ENCODE measurements at places on chromosomes 16 and 17.

GRCh38 chr16:3358871-3359270 is 3.2 kb downstream of the OR2C1 start:
- DNase-seq: no peak

GRCh38 chr17:2947996-2948550 is 115.3 kb downstream of the OR1D5 start:
- DNase-seq: no peak

- DNase-seq: no peak
Observed at GRCh38 chr16:30748634-30749445, 615 bp downstream of the PHKG2 start.

GRCh38 chr17:49443862-49444261 is 29.2 kb upstream of the PHB1 start:
- DNase-seq: no peak

DNA sequence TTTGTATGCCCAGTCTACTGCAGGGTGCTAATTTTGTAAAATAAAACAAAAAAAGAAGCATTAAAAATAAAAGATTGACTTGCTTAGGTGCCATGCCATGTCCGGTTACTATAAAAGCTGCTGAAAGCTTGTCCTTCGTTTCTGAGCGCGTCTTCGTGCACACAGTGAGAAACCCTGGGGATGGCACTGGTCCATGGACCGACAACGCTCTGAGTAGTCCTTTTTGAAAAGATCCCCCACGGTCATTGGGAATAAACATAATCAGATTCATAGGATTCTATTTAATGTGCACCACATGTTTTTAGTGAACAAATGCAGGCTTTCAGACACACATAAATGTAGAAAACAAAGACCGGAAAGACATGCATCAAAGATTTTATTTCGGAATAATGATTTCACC is 146.3 kb downstream of the XYLT1 start:
- DNase-seq: no peak

DNA sequence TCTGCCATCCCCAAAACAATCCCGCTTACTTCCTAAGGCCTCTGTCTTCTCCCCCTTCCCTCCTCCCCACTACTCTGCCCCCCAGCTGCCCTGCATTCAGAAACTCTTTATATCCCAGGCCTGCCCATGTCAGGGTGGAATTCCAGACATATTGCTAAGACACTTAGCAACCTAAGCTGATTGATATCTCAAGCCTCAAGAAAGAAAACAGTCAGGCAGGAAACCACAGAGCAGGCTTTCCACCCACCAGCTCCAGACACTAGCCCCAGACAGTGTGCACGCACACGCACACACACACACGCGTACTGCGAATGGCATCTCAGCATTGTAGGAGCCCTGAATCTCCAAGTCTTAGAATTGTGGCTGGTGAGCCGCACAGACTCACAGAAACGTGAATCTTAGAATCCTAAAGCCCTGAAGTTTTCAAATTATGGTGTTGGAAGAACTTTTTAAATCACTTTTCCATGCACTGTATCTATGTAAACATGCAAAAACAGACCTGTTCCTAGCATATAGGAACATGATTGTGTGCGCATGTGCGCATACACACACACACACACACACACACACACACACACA is 8.8 kb upstream of the LPCAT2 start:
- DNase-seq: no peak

- DNase-seq: no peak
Observed at GRCh38 chr16:26712876-26713275, 353.9 kb upstream of the C16orf82 start.

DNA sequence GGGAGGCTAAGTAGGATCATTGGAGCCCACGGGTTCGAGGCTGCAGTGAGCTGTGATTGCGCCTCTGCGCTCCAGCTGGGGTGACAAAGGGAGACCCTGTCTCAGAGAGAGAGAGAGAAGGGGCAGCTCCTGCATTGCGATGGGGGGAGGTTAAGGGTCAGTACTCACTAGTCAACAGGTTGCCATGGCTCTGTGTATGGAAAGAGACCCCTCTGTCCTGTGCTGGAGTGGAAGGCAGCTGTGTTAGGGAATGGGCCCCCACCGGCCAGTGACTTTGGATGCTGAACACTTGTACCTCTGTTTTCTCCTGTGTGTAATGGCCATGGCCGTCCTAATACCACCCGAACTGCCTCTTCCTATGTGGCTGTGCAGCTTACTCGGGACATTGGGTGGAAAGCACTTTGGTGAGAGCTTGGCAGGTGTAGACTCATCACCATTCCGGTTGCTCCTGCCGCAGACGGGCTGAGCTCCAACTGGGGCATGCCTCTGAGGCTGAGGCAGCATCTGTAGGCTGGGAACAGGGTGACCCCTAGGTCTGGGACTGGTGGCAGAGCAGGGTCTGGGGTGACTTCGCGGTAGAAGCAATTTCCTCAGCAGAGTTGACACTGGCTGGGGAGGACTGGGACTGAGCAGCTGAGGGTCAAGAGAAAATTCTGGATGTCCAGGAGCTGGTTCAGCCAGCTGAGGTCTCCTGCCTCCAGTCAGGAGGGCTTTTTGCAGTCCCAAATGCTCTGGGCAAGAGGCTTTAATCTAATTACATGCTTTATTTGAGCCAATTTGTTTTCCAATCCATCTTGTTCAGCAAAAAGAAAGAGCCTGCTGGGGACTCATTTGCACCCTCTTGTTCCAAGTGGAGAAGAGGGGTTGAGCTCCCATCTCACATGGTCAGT is 184.5 kb downstream of the NTN1 start:
- no peak for DNase-seq

DNA sequence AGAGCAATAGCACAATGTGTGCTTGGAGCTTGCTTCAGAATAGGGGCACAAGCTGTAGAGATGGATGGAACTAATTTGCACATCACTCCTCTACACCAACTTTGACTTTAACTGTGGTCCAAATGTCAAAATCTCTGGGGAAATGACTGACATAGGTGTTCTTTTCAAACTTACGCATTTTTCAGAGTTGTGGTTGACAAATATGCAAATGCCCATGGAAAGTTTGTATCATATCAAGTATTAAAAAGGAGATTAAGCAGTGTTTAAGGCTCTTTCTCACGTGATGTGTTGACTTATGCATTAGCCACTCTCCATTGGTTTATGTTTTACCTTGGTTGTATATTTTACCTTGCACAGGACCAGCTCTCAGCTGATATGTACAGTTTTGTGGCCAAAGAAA is 77.1 kb downstream of the ELAC2 start:
- no peak for DNase-seq

DNA sequence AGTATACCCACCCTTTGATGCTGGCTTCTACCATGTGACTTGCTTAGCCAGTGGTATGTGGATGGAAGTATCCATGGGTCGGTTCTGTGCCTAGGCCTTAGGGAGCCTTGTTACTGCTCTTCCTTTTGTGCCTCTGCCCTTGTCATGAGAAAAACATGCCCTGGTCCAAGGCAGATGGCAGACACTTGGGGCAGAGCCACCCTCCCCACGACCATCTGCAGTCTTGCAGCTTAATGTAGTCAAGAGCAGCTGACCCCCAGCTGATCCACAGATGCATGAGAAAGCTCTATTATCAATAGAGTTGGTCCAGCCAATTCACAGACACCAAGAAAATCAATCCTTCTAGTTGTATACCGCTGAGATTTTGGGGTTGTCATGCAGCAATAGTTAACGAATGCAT is 95.7 kb downstream of the SLC39A11 start:
- DNase-seq: no peak

GRCh38 chr17:50624321-50624934 is 10.3 kb upstream of the ABCC3 start:
- DNase-seq: no peak

DNA sequence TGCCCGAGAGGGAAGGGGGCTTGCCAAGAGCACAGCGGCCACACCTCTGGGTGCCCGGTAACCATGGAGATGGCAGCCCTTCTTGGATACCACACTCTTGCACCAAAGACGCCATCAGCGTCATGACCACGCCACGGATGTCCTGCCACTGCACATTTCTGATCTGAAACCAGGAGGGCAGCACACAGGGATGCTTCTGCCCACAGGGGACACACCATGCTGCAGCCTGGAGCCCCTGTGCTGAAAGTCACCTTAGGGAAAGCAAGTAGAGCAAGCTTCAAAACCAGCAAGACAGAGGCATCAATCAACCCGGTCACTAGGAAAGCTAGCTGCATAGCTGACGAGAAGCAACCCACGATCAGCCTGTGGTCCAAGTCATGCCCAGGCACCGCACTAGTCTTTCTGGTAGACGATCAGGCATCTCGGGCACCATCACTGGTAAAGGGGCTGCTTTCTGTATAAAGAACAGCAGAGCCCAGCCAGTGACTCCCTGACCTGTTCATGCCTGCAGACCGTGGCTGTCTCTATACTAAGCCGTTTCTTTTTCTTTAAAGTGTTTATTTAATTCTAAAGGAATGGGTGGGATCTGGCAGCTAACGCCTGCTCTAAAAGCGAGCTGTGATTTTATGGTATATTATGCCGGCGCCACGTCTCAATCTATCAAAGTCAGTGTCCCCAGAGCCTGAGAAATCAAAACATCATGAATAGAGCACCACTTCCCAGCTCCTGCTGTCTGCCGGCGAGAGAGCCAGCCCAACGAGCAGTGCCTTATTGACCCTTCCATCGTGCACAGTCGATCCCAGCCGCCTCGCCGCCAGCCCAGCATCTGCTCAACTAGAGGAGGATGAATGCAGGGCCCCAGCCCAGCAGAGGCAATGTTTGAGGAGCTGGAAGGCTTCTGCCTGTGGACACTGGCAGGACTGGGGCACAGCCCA is 244.7 kb downstream of the RBFOX3 start:
- no peak for DNase-seq

DNA sequence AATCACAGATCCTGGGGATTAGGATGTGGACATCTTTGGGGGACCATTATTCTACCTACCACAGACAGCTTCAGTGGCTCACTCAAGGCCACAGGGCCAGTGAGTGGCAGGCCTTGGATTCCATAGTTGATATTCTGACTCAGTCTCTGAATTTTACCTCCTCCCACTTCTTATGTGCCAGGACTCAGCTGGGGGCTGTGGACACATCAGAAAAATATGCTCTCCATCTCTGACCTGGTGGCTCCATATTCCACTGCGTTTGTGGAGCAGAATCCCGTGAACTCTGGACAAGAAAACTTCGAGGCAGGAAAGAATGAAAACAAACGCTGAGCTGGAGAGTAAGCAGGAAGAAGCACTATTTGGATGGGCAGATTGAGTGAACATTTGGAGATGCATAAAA is 301.8 kb upstream of the MAF start:
- DNase-seq: no peak

GRCh38 chr17:14469971-14470370 is 169.1 kb downstream of the HS3ST3B1 start:
- DNase-seq: no peak

DNA sequence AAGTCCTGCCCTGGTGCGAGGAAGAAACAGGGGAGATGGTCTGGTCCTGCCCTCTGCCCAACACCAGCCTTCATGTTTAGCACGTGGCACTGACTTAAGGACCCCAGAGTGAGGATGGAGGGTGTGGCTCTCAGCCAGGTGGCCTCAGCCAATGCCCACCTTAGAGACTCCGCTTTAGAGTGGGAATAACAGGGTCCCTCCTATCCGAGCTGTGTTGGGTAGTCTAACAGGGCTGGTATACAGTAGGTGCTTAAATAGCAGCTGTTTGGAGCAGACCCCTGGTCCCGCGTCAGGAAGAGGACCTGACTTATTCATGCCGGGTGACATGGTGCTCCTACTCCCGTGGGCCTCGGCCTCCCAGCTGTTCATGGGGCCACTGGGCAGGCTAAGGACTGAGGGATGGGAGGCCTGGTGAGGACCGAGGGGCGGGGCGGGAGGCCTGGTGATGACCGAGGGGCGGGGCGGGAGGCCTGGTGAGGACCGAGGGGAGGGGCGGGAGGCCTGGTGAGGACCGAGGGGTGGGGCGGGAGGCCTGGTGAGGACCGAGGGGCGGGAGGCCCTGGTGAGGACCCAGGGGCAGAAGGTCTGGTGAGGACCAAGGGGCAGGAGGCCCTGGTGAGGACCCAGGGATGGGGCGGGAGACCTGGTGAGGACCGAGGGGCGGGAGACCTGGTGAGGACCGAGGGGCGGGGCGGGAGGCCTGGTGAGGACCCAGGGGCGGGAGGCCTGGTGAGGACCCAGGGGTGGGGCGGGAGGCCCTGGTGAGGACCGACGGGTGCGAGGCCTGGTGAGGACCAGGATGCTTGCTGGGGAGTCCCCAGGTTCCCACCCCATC is 7.6 kb downstream of the ZFPM1 start:
- DNase-seq: no peak

- DNase-seq: no peak
Observed at GRCh38 chr17:6495450-6496115, 51.3 kb downstream of the PIMREG start.

DNA sequence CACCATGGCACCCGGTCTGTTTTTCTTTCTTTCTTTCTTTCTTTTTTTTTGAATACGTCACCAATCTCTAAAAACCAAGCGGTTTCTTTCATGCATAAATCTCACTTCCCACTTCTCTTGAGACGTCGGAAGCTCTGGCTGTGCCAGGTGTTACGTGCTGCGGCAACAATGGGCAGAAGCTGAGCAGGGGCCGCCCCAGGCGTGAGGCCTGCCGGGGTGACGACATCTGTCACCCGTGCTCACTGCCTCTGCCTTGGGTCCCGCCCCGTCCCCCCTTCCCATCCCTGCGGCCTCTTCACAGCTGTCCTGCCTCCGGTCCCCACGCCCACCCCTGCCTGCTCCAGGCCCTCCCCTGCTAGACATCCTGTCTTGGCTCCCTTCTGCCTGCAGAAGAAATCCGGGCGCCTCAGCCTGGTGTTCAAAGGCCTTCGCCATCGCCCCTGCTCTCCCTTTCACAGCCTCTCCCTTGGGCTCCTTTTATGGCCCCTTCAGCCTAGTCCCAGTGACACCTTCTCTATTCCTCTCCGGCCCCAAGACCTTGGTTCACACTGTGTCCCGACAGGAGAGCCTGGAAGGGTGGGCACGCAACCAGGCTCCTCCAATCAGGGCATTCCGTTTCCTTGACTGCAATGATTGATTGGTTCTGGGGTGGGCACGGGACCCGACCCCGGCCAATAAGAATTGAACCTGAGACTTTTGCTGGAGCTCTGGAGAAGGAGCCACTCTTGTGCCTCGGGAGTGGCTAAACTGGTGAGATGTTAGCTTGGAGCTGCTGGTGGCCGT is 4.8 kb downstream of the P2RX1 start:
- no peak for DNase-seq

Data from NCI-H1105 treated with DMSO at 0.1 percent for 48 hours (cell line).